Panc1 (cell line): ENCODE measurements at places on chromosomes 12 and 14. TPM values are rescaled to one million over a fixed set of nuclear protein-coding genes. Genes with fewer than 3 reads are reported as not detected.

Gene GPR65
- not detected for total RNA-seq

Gene OAS3
- 33.3 TPM for total RNA-seq

Gene IL22
- total RNA-seq = not detected

Gene NANOG
- total RNA-seq = 0.62 TPM

DNA sequence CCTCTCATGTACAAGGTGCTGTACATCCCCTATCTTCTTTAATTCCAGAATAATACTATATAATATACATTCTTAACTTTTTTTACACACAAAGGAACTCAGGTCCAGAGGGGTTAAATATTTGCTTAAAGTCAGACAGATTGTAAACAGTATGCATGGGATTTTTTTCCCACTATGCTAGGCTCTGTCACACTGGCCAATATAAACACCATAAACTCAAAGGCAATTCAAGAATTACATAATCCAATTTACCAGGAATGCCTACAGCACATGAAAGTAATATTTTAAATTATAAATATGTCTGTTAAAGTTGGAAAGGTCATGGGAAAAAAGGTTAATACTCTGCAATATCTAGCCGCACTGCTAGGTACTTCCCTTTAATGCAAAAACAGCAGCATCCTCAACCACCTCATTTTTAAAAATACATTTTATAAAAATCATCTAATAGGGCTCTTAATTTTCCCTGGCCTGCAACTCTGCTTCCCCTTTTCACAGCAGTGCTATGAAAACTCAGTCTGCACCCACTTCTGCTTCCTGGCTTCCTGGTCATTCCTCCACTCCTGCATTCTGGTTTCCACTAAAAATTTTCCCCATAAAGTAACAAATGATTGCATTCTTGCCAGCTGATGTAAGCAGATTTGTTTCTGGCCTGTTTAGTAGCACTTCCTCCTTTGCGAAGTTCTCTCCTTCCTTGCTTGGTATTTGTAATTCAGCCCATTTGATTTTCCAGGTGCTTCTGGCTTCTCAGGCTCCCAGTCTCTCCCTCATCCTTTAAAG, 128.1 kb downstream of the ITPR2 start:
- no peaks in the 10 kb centered on the region for H3K36me3 ChIP-seq
- no peak overlapping the region for H3K4me3 ChIP-seq
- no peak overlapping the region for H3K27ac ChIP-seq
- no peak for DNase-seq
- H3K4me1 ChIP-seq = peaks cover 6% of the 10 kb centered on the region; the same call in 1 of the 2 replicates
